Myometrial cell (primary cell): ENCODE measurements at places on chromosomes 7 and 10. TPM values are rescaled to one million over a fixed set of nuclear protein-coding genes. Genes with fewer than 3 reads are reported as not detected.

The VWC2 gene
- not detected in 2 replicates for total RNA-seq

The HTR5A gene
- not detected in 2 replicates for total RNA-seq

The SDK1 gene
- 0.89 and 2.0 TPM in 2 replicates for total RNA-seq

The CYP2C19 gene
- not detected in 2 replicates for total RNA-seq

The BTAF1 gene
- 15.6 and 21.1 TPM in 2 replicates for total RNA-seq

The CPA4 gene
- total RNA-seq, result 7.5 and 13.1 TPM in 2 replicates
